ENCODE measurements at places on chromosomes 2 and 18.
A peak's percentile ranks its signal among the peaks of the same experiment; 100 is the strongest.

DNA sequence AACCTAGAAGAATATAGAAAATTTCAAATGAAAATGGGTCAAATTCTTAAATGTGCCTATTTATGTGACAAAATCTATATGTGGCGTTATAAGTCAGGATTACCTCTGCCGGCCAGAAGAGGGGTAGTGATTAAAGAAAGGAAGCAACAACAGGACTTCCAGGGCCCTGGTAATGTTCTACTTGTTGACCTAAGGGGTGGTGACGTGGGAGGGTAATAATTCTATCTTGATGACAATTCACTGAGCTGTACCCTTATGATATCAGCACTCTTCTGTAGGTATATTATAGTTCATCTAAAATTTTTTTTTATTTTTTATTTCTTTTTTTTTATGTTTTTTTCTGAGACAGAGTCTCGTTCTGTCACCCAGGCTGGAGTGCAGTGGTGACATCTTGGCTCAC, 87.9 kb downstream of the STRN start:
- DNase-seq: no peak

DNA sequence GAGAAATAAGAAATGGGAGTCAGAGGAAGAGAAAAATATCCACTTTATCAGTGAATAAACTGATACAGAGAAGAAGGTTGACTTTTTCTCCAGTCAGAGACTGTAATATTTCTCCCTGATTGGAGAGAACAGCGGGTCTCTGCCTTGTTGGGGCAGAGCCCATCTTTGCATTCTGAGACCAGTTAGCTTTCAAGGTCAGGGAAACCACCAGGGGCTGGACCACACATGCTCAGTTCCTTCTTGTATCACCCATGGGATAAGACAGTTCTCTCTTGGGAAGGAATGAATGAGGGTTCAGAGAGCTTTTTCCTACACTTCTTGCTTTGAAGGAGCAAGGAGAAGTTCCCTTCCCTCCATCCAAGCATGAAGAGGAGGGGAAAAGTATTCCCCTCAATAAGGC, 12.2 kb downstream of the GPATCH11 start:
- DNase-seq: no peak

DNA sequence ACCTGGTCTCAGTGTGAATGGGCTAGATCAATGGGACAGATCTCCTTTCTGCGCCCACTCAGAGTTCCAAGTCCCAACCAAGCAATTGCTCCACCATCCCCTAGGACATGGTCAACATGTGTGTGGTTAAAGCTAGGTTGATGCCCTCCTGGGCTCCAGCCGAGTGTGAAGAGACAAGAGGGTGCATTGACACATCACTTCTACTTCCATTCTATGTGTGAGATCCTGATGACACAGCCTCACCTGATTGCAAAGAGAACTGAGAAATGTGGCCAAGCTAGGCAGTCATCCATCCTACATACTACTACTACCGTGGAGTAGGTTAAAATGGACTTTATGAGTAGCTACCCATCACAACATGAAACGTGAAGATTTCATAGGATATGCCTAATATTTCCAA, 106.8 kb downstream of the NCKAP5 start:
- DNase-seq: no peak

- DNase-seq: peak; percentile 27
Observed at GRCh38 chr18:23701544-23702064, 12.4 kb downstream of the LAMA3 start.

- DNase-seq: no peak
Observed at GRCh38 chr2:3405876-3406275, 26.4 kb downstream of the TRAPPC12 start.

All from NCI-H82 (cell line).